ENCODE measurements at places on chromosomes 6 and 20.

DNA sequence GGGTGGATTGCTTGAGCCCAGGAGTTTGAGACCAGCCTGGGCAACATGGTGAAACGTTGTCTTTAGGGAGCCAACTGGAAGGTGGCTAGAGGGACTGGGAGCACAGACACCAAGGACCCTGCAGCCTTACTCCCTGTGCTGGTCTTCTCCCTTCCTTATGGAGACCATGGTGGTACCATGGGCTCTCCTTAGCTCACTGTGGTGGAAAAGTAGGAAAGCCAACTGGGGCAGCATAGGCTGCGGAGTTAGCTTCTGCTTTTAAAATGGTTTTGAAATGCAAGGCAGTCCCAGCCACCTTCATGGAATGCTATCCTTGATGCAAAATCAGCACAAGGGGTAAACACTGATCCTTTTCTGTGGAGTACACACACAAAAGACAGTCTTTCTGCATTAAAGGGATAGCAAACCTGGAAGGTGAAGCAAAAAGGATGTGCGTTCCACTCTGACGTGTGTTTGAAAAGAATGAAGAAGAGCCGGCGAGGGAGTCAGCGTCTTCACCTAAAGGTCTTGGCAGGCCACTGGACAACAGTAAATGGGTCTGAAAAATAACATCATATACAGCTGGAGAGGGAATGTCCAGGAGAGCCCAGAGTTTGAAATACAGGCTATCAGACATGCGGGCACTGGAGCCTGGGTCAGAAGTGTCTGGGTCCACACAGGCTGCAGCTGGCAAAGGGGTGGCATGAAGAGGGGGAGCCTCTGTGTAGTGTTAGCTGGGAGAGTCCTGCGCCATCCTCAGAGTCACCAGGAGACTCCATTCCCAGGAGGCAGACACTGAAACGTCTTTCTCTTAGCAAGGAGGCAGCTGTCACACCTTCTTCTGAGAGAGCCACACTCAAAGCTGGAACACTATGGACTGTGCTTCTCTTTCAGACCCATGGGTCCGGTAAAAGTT is 58.5 kb downstream of the GPR6 start:
- DNase-seq = no peak

DNA sequence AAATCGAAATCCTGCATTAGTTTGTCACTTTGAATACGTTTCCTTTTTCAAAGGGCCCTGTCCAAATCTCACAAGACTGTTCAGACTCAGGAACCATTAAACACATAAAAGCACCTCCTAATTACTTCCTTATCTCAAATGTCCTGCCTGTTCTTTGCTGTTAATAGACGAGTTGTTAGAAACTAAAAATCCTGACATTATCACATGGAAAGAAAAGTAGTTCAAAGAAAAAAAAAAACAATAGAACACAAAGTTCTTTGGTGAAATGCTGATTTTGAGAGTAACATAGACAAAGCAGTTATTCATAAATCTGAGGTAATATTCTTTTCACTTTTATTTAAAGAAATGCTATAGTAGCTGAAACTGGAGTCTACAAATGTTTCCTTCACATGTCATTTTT is 12.1 kb upstream of the TAB2 start:
- no peak for DNase-seq

- DNase-seq = no peak
These were observed 99.0 kb upstream of the FOXQ1 start for GRCh38 chr6:1212919-1213318.

- DNase-seq = no peak
These were observed 12.4 kb downstream of the FHL5 start for GRCh38 chr6:96575359-96575758.

GRCh38 chr6:5524110-5524509 is 262.8 kb downstream of the FARS2 start:
- no peak for DNase-seq

DNA sequence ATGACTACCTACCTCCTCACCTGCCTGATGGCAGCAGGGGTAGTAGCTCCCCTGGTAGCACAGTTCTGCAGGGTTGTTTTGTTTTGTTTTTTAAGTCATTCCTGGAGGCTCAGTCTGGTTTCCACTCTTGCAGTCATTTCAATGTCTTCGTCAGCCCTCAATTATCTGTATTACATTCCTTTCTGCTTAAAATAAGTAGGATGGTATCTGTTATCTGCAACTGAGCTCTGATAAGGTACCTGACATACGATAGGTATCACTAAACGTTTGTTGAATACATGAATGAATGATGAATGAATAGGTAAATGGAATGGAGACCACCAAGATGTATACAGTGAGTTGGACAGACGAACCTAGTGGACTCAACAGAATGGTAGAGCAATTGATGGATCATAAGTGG is 7.2 kb upstream of the CLPSL2 start:
- no peak for DNase-seq

DNA sequence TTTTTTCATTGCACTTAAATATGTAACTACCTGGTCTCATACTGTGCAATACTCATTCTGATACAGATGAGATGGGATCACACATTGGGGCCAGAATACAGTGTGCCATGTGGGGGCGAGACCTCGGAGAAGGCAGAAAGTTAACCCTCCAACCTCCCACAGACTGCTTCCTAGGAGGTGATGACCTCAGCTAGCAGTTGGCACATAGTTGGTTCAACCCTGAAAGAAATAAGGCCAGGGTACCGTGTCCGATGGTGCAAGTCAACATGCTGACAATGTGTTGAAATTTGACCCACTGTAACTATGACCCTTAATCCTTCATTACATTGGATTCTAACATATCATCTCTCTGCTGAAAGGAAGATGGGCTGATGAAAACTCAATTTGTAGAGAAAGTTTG is 61.9 kb downstream of the GJA10 start:
- no peak for DNase-seq

DNA sequence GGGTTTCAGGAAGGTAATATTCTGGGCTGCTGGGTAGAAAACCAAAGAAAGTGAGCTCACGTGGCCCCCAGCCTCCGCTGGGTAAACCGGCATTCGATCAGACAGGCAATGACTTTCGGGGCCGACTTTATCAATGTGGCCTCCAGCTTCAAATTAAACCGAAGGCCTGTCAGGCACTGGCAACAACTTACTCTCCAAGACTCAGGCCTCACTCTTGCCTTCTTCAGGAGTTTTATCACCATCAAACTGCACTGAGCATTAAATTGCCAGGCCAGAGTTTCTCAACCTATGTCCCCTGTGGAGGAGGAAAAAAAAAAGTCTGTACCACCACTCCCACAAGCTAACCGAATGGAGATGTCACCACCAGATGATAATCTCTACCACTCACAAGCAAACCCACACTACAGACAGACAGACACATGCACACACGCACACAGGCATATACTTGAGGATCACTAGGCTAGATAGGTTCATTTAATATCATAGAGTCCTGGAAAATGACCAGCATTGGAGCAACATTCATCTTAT is 1.1 kb upstream of the MBOAT1 start:
- DNase-seq = no peak

GRCh38 chr6:27669624-27670301 is 196.9 kb upstream of the ZNF184 start:
- no peak for DNase-seq

DNA sequence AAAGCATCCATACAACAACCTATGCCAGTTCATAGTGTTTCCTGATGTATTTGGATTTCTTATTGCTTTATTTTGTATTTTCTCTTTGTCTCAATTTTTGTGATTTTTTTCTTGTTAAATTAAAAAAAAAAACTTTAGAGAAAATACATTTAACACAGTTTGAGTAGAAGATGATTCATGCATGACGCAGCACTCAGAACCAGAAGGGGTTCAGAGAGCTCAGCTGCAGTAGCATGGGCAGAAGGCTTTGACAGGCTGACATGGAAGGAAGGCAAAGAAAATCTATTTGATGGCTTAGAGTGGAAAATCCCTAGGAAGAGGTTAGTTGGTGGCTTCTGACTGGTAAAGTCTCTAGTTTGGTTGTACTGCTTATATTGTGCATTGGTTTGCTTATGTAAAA is 207.2 kb upstream of the STXBP5 start:
- DNase-seq = no peak

GRCh38 chr6:13012977-13013680 is 296.6 kb downstream of the PHACTR1 start:
- peak; percentile 73 for DNase-seq

- no peak for DNase-seq
These were observed 123.7 kb downstream of the AKAP7 start for GRCh38 chr6:131258816-131259476.

- DNase-seq = no peak
These were observed 23.9 kb upstream of the E2F3 start for GRCh38 chr6:20377623-20378265.

DNA sequence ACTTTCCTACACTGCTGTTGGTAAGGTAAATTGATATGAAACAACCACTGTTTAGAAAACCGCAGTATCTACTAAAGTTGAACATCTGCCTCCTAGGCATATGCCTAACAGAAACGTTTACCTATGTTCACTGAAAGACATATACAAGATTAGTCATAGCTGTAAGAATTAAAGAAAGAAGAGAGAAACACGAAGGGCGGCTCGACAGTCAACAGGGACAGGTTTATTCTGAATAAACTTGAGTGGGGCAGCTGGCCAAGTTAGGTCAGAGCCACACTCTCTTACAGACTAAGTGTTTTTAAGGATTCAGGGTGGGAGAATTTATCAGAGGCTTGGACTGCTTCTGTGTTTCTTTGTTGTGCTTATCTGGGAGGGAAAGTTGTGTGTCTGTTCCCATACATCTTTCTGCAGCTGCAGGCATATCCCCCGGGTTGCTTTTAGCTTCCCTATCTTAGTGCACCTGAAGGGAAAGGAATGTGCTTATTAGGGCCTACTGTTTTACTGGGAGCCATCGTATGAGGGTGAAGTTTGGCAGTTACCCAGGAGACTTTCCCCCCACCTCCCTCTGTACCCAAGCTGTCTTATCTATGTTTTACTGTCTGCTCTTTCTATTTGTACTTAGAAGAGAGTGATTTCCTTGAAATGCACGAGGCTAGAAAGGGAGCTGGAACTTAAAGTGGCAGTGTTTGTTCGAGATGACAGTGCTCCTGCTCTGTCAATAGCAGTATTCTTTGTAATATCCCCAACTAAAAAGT is 20.4 kb downstream of the PROCR start:
- DNase-seq = no peak

- no peak for DNase-seq
These were observed 19.9 kb downstream of the ROMO1 start for GRCh38 chr20:35718972-35719635.

DNA sequence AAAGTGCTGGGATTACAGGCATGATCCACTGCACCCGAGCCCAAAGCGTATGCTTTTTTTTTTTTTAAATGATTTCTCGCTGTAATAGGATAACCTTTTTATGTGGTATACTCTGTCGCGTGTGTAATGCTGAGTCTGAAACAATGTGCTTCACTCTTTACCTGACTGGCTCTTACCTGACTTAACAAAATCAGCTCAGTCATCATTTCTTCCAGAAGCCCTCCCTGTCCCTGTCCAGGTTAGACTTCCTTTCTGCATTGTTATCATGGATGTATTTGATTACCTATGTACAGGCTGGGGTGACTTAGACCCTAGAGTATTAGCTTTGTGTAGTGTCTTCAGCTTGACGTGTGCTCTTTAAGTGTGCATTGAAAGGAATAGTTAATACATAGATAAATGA is 67.1 kb downstream of the NCOA7 start:
- no peak for DNase-seq

DNA sequence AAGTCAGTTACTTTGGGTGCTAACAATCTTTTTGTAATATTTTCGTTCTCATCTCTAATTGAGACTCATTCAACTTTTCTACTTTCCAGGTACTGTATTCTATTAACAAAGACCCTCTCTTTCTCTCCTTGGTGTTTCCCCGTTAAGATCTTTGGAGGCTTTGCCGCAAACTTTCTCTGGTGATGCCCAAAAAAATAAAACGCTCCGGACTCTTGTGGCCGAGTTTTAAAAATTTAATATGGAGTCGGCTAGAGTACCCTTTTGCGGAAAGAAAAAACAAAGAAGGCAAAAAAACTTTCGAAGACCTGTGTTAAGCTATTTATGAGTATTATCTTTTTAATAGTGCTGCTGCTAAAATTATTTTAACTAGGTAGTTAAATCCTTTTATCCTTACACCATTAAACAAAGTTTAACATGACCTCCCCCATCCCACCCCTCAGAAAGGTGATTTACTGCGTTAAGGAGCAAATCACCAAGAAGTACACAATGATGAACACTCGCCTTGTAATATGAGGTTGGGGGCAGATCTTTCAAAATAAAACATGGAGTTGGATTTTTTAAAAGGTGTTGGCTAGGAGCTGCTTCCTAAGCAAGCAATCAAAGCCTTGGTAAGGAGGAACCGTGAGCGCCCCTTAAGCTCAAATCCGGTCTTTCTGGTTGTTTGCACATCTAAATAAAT is 10.0 kb downstream of the SIM1 start:
- DNase-seq = no peak

All from ecto neural progenitor cell (in vitro differentiated cells).